ENCODE measurements at places on chromosomes 2 and 18. TPM values are rescaled to one million over a fixed set of nuclear protein-coding genes. Genes with fewer than 3 reads are reported as not detected.

GRCh38 chr2:88639865-88640264, 12.6 kb upstream of the EIF2AK3 start:
- no peak for DNase-seq
- H3K36me3 ChIP-seq = peaks cover 3% of the 10 kb centered on the region
- no peak overlapping the region for H3K27ac ChIP-seq
- no peaks in the 10 kb centered on the region for H3K4me1 ChIP-seq
- H3K27me3 ChIP-seq = peaks cover 14% of the 10 kb centered on the region

Gene CIDEA
- total RNA-seq = not detected

Gene OXER1
- 1.7 TPM for total RNA-seq

- no peaks in the 10 kb centered on the region for H3K36me3 ChIP-seq
- no peaks in the 10 kb centered on the region for H3K27me3 ChIP-seq
- H3K4me1 ChIP-seq = peaks cover 7% of the 10 kb centered on the region
- DNase-seq = no peak
- no peak overlapping the region for H3K27ac ChIP-seq
- no peak overlapping the region for H3K4me3 ChIP-seq
These were observed 67.3 kb upstream of the ST6GAL2 start for GRCh38 chr2:106953236-106953635.

Gene SPRED2
- total RNA-seq = 55.4 TPM

Gene SLC4A3
- total RNA-seq = 10.0 TPM

GRCh38 chr18:23183411-23184150, 48.3 kb downstream of the CABLES1 start:
- peaks cover 12% of the 10 kb centered on the region for H3K4me1 ChIP-seq
- no peaks in the 10 kb centered on the region for H3K27me3 ChIP-seq
- H3K36me3 ChIP-seq = no peaks in the 10 kb centered on the region
- no peak for DNase-seq
- peak overlapping the region; percentile 94 for H3K27ac ChIP-seq

Data from neural crest cell (in vitro differentiated cells).